Activated CD4-positive, alpha-beta memory T cell treated with anti-CD3 and anti-CD28 coated beads, Interleukin-2, amount 10 ng/mL, durations not matched to agents 7 days and 5 days (primary cell): ENCODE measurements at places on chromosomes 6 and 20. TPM values are rescaled to one million over a fixed set of nuclear protein-coding genes. Genes with fewer than 3 reads are reported as not detected.

NOTCH4 gene
- 0.15 TPM for total RNA-seq

BNIP5 gene
- not detected for total RNA-seq

SCAND1 gene
- 70.0 TPM for total RNA-seq

HAO1 gene
- not detected for total RNA-seq

CLPSL1 gene
- not detected for total RNA-seq

FGD2 gene
- 4.7 TPM for total RNA-seq

ARMC12 gene
- 0.40 TPM for total RNA-seq

ISM1 gene
- not detected for total RNA-seq

TPMT gene
- total RNA-seq = 6.8 TPM

PSORS1C2 gene
- total RNA-seq = not detected

ZNF831 gene
- 12.1 TPM for total RNA-seq

CEP250 gene
- 70.3 TPM for total RNA-seq

LHFPL5 gene
- total RNA-seq = not detected

DNA sequence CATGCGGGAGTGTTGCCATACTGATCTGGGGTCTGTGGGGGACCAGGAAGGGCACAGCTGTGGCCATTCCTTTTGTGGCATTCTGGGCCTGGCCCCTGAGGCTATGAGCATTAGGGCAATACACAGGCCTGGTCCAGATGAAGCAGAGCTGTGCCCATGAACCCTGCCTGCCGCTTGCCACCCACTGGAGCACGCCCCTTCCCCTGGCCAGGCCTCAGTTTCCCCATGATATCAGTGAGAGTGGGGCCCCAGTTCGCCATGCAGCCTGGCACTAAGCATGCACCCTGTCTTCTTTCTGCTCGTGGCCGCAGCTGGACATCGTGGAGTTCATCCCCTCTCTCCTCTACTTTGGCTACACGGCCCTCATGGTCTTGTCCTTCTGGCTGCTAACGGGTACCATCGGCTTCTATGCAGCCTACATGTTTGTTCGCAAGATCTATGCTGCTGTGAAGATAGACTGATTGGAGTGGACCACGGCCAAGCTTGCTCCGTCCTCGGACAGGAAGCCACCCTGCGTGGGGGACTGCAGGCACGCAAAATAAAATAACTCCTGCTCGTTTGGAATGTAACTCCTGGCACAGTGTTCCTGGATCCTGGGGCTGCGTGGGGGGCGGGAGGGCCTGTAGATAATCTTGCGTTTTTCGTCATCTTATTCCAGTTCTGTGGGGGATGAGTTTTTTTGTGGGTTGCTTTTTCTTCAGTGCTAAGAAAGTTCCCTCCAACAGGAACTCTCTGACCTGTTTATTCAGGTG is 42.4 kb downstream of the PLAGL2 start:
- H3K4me1 ChIP-seq = peaks cover 2% of the 10 kb centered on the region
- H3K4me3 ChIP-seq = no peak overlapping the region
- H3K27me3 ChIP-seq = no peaks in the 10 kb centered on the region
- peaks cover 50% of the 10 kb centered on the region for H3K36me3 ChIP-seq

GRCh38 chr6:97322811-97323210 is 39.8 kb upstream of the MMS22L start:
- H3K4me3 ChIP-seq = no peak overlapping the region
- H3K36me3 ChIP-seq = no peaks in the 10 kb centered on the region
- peaks cover 2% of the 10 kb centered on the region for H3K27me3 ChIP-seq
- no peak overlapping the region for H3K27ac ChIP-seq

- DNase-seq = peak; percentile 46
- peak overlapping the region; percentile 85 for H3K27ac ChIP-seq
- H3K4me1 ChIP-seq = peaks cover 14% of the 10 kb centered on the region
These were observed 5.5 kb upstream of the NTSR1 start for GRCh38 chr20:62702895-62703852.

DNA sequence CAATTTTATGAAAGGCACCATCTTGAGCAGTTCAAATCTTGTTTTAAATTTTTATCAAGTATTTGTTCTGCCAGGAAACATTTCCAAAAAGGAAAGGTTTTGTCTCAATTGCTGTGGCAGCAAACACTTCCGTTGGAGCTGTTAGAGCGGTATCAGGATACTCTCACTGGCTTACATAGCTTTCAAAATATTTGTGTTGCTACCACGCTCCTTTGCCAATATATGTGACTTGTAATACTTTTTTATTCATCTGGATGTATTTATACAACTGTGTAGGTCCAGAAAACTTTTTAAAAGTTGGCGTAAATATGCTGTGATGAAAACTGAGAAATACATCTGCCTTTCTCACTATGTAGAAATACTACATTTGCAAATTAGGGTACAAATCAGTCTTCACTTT is 37.8 kb upstream of the NHSL1 start:
- no peak for DNase-seq
- peaks cover 36% of the 10 kb centered on the region for H3K27me3 ChIP-seq
- H3K4me3 ChIP-seq = no peak overlapping the region
- no peak overlapping the region for H3K27ac ChIP-seq

- DNase-seq = no peak
- H3K27ac ChIP-seq = no peak overlapping the region
- H3K36me3 ChIP-seq = no peaks in the 10 kb centered on the region
- H3K27me3 ChIP-seq = no peaks in the 10 kb centered on the region
- no peaks in the 10 kb centered on the region for H3K4me1 ChIP-seq
These were observed 659.2 kb downstream of the PRKN start for GRCh38 chr6:162068340-162068739.

- H3K4me3 ChIP-seq = no peak overlapping the region
- H3K27me3 ChIP-seq = no peaks in the 10 kb centered on the region
- no peaks in the 10 kb centered on the region for H3K36me3 ChIP-seq
- H3K4me1 ChIP-seq = no peaks in the 10 kb centered on the region
These were observed 10.5 kb upstream of the BMP2 start for GRCh38 chr20:6756693-6757595.

- no peak overlapping the region for H3K4me3 ChIP-seq
- no peak for DNase-seq
- peaks cover 21% of the 10 kb centered on the region for H3K27me3 ChIP-seq
- no peaks in the 10 kb centered on the region for H3K36me3 ChIP-seq
These were observed 53.0 kb upstream of the CHD6 start for GRCh38 chr20:41671143-41671542.

DNA sequence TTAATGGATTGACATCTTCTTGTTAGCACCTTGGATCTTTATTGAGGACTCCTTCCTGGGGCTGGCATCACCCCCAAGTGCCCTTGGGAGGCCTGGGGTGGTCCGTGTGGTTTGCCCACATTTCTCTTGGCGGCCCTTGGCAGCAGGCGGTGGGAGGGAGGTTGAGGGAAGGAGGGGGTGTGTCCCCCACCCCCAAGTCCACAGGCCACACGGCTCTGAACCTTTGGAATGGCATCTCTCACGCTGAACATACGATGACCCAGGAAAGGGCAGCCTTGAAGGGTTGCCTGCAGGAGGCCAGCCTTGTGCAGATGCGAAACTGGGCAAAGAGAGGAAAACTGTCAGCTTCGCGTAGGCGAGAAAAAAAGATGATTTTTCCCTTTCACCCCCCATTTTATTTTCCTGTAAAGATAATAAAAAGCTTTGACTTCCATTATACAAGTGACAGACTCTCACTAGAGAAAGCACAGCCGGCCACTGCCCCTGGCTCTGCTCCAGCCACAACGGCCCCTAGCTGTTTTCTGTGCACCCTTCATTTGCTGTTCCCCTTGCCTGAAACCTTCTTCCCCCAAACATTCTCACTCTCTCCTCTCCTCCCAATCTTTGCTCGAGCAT is 56.2 kb downstream of the SLC2A10 start:
- peaks cover 7% of the 10 kb centered on the region for H3K27me3 ChIP-seq
- no peak overlapping the region for H3K27ac ChIP-seq
- H3K4me1 ChIP-seq = no peaks in the 10 kb centered on the region
- no peak for DNase-seq

GRCh38 chr6:9745476-9745875 is 669.4 kb downstream of the TFAP2A start:
- H3K4me1 ChIP-seq = no peaks in the 10 kb centered on the region
- H3K27ac ChIP-seq = no peak overlapping the region
- no peaks in the 10 kb centered on the region for H3K36me3 ChIP-seq
- H3K4me3 ChIP-seq = no peak overlapping the region
- no peak for DNase-seq

DNA sequence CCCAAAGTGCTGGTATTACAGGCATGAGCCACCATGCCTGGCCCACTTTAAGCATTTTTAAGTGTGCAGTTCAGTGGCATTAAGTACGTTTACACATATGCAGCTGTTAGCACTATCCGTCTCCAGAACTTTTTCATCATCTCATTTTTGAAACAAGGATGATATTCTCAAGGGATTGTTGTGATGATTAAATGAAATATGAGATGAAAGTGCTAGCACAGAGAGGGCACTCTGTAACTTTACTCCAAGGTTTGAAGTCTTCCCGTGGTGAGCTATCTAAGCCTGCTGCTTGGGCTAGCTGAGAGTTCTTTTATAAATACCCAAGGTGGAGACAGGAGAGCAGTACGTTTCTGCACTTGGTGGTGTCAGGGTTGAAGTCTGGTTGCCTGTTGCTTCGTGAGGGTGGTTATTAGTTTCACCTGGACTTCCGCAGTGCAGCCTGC is 6.6 kb downstream of the TM9SF4 start:
- peaks cover 38% of the 10 kb centered on the region for H3K4me1 ChIP-seq
- H3K36me3 ChIP-seq = peaks cover 23% of the 10 kb centered on the region
- H3K27me3 ChIP-seq = no peaks in the 10 kb centered on the region
- no peak for DNase-seq

- no peak overlapping the region for H3K27ac ChIP-seq
- no peak overlapping the region for H3K4me3 ChIP-seq
- DNase-seq = no peak
- H3K4me1 ChIP-seq = peaks cover 36% of the 10 kb centered on the region
- no peaks in the 10 kb centered on the region for H3K27me3 ChIP-seq
- peaks cover 51% of the 10 kb centered on the region for H3K36me3 ChIP-seq
These were observed 27.5 kb downstream of the NCOA7 start for GRCh38 chr6:125818225-125818657.

DNA sequence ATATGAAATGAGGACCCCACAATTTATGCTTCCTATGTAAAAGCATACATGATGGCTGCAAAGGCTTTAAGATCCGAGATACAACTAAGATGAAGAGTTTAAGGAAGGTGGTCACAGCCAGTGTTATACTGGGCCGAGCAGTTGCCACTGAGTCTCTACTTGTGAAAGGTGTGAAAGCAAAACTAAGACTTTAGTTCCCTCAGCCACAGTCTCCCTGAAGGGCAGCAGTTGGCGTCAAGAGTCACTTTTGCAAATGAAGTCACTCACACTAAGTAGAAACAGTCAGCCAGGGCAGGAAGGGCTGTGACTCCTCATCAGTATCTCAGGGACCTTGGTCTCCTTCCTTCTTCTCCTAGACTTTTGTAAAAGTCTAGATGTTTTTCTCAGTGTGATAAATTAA is 191.6 kb upstream of the MCHR2 start:
- peaks cover 9% of the 10 kb centered on the region for H3K4me1 ChIP-seq
- H3K36me3 ChIP-seq = no peaks in the 10 kb centered on the region
- H3K27me3 ChIP-seq = peaks cover 16% of the 10 kb centered on the region
- no peak overlapping the region for H3K4me3 ChIP-seq

DNA sequence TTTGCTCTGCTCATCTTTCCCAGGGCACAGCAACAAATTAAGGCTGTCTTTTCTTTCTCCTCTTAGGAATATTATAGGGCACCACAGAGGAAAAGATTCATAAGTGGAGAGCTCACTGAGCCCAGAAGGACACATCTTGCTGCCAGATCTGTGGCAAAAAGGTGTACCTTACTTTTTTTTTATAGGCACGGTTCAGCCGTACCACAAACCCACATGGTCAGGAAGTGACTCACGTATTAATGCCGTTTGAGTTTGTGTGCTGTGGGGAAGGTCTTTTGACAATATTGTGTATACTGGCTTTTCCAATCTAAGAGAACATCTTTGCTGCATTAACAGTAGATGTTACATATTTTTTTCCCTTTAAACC is 28.4 kb downstream of the PAQR8 start:
- no peaks in the 10 kb centered on the region for H3K27me3 ChIP-seq
- peak; percentile 72 for DNase-seq
- H3K4me1 ChIP-seq = peaks cover 64% of the 10 kb centered on the region
- H3K27ac ChIP-seq = peak overlapping the region; percentile 92
- H3K36me3 ChIP-seq = peaks cover 14% of the 10 kb centered on the region
- peak overlapping the region; percentile 44 for H3K4me3 ChIP-seq

DNA sequence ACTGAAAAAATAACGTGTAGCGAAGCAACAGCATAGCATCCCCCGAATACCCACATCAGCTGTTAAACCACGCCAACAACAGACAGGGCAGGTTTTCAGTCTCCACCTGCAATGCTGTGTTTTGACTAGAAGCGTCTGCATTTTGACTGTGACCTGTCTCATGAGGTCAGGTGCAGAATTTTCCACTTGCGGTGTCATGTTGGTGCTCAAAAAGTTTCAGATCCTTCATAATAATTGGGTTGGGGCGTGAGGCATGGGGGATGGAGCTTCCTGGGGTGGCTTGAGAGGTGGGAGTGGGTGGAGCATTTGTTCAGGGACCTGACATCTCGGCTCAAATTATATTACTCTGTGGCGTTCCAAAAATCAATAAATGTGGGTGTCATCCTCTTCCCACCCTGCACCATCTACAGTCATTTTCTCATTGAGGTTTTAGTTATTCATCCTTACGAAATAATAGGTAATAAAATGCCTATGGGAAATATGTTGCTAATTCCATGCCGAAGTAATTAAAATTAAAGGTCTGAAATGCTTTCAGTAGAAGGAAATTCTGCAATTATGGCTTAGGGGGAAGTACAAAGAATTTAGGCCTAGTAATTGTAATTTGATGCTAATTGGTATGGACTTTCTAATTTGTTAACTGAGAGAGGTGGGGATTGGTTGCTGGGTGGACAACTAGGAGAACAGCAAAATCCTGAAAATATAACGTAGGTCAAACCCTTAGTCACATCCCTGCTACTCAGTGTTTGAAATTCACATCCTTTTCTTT is 81.0 kb downstream of the TIAM2 start:
- H3K27me3 ChIP-seq = no peaks in the 10 kb centered on the region
- DNase-seq = no peak
- no peak overlapping the region for H3K27ac ChIP-seq
- no peak overlapping the region for H3K4me3 ChIP-seq

GRCh38 chr6:96721227-96721626 is 116.0 kb downstream of the GPR63 start:
- H3K4me3 ChIP-seq = no peak overlapping the region
- H3K36me3 ChIP-seq = no peaks in the 10 kb centered on the region
- no peak for DNase-seq
- H3K4me1 ChIP-seq = no peaks in the 10 kb centered on the region
- H3K27ac ChIP-seq = no peak overlapping the region
- no peaks in the 10 kb centered on the region for H3K27me3 ChIP-seq

- H3K36me3 ChIP-seq = peaks cover 41% of the 10 kb centered on the region
- peak; percentile 64 for DNase-seq
- no peaks in the 10 kb centered on the region for H3K27me3 ChIP-seq
These were observed 11.5 kb downstream of the ITPR3 start for GRCh38 chr6:33632558-33633039.

DNA sequence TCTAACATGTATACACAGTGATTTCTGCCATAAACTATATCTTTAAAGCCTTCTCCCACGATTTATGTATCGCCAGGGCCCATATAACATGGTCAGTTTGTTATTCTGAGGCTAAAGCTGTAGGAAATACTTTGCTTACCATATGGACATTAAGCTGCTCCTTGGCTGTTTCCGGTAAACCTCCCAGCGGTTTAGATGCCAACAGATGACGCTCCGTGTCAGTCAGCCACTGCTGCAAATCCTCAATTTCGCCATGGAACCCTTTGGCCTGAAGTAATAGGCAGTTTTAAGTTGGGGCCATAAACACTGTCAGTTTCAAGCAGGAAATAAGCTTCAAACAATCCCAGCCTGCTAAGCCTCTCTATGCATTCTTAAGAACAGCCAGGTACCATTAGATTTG is 145.4 kb downstream of the DST start:
- H3K4me3 ChIP-seq = no peak overlapping the region
- no peaks in the 10 kb centered on the region for H3K4me1 ChIP-seq
- no peak for DNase-seq
- no peak overlapping the region for H3K27ac ChIP-seq
- no peaks in the 10 kb centered on the region for H3K36me3 ChIP-seq

- peaks cover 60% of the 10 kb centered on the region for H3K4me1 ChIP-seq
- no peak for DNase-seq
- no peak overlapping the region for H3K4me3 ChIP-seq
These were observed 45.4 kb downstream of the EZR start for GRCh38 chr6:158773581-158774449.
